ENCODE measurements at places on chromosomes 4 and X. TPM values are rescaled to one million over a fixed set of nuclear protein-coding genes. Genes with fewer than 3 reads are reported as not detected.

DNA sequence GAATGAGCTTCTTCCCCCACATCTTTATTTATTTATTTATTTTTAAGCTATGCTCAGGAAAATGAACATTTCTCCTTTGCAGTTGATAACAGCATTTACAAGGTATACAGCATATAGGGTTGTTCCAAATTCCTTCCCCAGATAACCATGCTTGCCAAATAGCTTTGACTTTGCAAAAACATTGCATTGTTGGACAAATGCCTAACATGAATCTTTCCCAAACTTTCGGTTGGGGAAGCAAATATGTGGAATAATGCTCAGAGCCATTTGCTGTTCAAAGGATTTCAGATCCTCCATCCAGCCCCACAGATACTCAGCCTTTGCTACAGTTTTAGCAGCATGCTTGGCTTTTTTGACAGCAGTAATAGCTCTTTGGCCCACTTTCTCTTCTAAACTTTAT, 127.2 kb upstream of the AGA start:
- no peaks in the 10 kb centered on the region for H3K27me3 ChIP-seq
- no peak overlapping the region for H3K4me3 ChIP-seq
- no peaks in the 10 kb centered on the region for H3K4me1 ChIP-seq
- no peaks in the 10 kb centered on the region for H3K36me3 ChIP-seq
- no peak overlapping the region for H3K27ac ChIP-seq
- DNase-seq, result no peak

Gene ZFP92
- 0.49 TPM for total RNA-seq

GRCh38 chr4:12929784-12930183, 554.4 kb downstream of the RAB28 start:
- H3K27me3 ChIP-seq, result no peaks in the 10 kb centered on the region
- H3K27ac ChIP-seq, result no peak overlapping the region
- H3K36me3 ChIP-seq, result no peaks in the 10 kb centered on the region
- H3K4me1 ChIP-seq, result no peaks in the 10 kb centered on the region

Gene SMIM10
- total RNA-seq, result 0.51 TPM

DNA sequence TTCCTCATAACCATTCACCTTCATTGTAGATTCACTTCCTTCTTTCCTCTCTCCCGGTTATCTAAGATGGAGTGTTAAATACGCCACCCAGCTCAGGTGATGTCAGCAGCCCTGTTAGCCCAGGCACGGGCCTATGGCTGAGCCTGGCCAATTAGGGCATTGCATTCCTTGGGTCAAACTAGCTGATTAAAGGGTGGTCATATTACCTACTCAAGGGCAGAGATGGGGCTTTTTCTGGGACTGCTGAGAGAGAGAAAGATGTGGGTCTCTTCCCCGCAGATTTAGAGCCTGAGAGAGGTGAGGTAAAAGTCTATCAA, 39.9 kb upstream of the AFAP1 start:
- H3K4me1 ChIP-seq, result no peaks in the 10 kb centered on the region
- no peak overlapping the region for H3K27ac ChIP-seq
- no peaks in the 10 kb centered on the region for H3K36me3 ChIP-seq
- DNase-seq, result no peak
- peaks cover 4% of the 10 kb centered on the region for H3K27me3 ChIP-seq

Gene NEIL3
- total RNA-seq, result 1.7 TPM

- peaks cover 5% of the 10 kb centered on the region for H3K4me1 ChIP-seq
- H3K4me3 ChIP-seq, result no peak overlapping the region
- no peaks in the 10 kb centered on the region for H3K36me3 ChIP-seq
These were observed 33.5 kb upstream of the ELOVL6 start for GRCh38 chr4:110231869-110232268.

Measured in endothelial cell (in vitro differentiated cells).